ENCODE measurements at places on chromosomes 16 and 17.

GRCh38 chr16:27485126-27485525 lies 64.6 kb downstream of the GTF3C1 start:
- no peak for DNase-seq

DNA sequence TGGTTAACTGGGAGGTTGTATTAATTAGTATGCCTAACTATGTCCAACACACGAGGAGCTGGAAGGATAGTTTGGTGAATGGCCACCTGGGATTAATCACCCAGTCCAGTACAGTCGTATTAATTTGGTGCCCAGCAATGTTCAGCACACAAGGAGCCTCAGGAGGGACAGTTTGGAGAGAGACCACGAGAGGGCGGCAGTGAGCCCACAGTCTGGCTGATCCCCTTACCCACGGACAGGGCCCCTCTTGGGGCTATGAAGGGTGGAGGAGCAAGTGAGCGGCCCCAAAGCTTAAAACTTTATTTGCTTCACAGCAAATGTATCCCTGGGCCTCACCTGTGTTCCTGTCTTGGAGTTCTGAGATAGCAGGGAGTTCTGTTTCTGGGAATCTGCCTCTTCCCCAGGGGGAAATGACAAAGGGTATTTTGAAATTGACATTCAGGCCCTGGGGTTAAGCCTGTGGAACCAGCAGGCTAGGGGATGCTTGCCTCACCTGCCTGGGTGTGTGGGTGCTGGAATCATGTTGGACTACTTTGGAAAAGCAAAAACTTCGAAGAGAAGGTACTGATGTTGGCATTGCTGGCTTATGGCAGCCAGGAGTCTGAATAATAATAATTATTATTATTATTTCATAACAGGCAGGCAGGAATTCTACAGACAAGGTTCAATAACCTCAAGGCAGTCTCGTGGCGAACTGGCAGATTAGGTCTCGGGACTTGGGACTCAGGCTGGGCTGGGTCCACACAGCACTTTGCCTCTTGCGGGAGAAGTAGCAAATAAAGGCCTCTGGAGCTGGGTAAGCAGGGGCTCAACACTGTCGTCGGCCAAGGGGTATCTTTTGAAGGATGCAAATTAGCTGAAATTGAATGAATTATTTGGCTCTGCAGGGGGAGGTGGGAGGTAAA lies 227.6 kb upstream of the ASIC2 start:
- peak; percentile 4 for DNase-seq

GRCh38 chr16:2827831-2828520 lies 2.1 kb upstream of the ZG16B start:
- no peak for DNase-seq

DNA sequence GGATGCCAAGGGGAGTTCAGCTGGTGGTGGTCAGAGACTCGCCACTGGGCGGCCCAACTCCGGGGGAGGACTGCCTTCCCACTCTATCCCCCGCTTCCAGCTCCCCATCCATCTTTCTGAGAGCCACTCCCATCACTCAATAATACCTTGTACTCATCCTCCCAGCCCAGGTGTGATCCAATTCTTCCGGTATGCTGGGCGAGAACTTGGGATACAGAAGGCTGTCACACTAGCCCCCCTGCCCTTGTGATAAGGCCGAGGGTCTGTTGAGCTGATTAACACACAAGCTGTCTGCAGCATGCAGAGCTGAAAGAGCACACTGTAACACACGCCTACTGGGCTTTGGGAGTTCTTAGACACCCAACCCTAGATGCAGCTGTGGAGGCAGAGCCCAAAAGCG lies 460.4 kb upstream of the EEF2KMT start:
- DNase-seq = no peak

GRCh38 chr17:27958708-27959381 lies 65.7 kb upstream of the LYRM9 start:
- no peak for DNase-seq

DNA sequence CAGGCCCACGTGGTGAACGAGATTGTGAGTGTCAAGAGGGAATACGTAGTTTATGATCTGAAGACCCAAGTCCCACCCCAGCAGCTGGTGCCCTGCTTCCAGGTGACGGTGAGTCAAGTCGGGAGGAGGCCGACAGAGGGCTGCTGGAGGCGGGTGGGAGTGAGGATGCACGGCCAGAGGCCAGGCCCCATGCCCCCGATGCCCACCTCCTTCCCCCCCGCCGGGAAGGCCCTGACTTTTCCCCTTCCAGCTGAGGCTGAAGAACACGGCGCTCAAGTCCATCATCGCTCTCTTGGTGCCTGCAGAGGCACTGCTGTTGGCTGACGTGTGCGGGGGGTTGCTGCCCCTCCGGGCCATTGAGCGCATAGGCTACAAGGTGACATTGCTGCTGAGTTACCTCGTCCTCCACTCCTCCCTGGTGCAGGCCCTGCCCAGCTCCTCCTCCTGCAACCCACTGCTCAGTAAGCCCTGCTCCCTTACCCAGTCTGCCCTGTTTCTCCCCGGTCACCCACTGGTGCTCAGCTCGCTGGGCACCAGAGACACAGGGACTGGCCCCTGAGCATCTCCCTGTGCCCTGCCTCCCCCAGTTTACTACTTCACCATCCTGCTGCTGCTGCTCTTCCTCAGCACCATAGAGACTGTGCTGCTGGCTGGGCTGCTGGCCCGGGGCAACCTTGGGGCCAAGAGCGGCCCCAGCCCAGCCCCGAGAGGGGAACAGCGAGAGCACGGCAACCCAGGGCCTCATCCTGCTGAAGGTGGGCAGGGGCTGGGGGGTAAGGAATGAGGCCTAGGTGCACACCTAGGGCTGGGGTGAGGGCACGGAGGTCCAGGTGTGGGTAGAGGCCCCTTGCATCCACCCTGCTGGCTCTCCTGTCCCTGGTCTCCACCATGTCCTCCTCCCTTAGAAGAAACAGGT lies 2.6 kb downstream of the ZACN start:
- DNase-seq = no peak

DNA sequence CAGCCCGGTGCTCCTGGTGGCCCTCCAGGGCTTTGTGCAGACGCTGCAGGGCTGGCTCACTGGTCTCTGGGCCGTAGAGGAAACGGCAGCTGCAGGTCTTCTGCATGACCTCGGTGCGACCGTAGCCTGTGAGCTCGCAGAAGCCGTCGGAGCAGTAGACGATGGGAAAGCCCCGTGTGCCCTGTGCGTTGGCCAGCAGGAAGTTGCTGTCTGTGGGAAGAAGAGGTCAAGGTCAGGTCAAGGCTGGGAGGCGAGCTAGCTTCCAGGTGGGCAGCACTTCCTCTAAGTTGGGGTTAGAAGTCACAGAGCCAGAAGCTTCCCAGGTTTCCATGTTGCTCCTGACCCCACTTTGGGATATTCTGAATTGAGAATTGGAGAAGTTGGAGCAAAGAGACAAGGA lies 2.1 kb downstream of the KCNH4 start:
- no peak for DNase-seq

GRCh38 chr17:21453144-21453898 lies 77.2 kb downstream of the KCNJ12 start:
- no peak for DNase-seq

DNA sequence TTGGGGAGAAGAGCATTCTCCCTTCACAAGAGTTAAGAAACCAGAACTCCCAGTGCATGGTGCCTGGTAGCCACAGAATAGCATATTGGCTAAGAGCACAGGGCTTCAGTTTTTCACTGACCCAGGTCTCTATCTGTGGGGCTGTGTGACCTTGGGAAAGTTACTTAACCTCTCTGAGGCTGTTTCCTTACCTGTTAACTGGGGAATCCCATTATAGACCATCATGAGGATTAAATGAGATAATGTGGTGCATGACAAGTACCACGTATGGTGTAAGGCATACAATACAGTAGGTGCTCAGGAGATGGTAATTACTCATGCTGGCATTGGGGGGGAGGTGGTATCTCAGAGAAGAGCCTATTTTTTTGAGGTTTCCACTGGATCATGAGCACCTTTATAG lies 33.6 kb downstream of the BEAN1 start:
- DNase-seq = no peak

Measured in DMS153 (cell line).